Stimulated activated CD4-positive, alpha-beta T cell treated with anti-CD3 and anti-CD28 coated beads, Interleukin-1b, Interleukin-23, amount 100 ng/mL, for 1 hour (primary cell): ENCODE measurements at places on chromosomes 1 and 21.

DNA sequence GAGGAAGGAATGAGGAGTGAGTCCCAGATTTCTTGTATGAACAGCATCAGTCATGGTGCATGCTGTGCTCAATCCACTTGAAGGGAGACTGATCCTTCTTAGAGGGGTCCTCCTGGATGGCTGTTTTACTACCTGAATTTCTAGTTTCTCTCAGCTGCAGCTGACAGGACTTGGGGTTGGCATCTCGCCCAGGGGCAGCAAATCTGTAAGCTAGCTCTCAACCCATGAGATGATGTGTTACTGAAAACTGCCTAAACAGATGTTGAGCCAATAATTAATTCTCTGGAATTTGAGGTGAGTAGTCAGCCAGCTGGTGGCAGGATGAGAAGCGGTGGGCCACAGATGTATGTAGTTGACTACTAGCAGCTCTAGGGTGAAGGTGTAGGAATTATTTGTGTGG lies 19.6 kb downstream of the BACH1 start:
- no peak for DNase-seq

DNA sequence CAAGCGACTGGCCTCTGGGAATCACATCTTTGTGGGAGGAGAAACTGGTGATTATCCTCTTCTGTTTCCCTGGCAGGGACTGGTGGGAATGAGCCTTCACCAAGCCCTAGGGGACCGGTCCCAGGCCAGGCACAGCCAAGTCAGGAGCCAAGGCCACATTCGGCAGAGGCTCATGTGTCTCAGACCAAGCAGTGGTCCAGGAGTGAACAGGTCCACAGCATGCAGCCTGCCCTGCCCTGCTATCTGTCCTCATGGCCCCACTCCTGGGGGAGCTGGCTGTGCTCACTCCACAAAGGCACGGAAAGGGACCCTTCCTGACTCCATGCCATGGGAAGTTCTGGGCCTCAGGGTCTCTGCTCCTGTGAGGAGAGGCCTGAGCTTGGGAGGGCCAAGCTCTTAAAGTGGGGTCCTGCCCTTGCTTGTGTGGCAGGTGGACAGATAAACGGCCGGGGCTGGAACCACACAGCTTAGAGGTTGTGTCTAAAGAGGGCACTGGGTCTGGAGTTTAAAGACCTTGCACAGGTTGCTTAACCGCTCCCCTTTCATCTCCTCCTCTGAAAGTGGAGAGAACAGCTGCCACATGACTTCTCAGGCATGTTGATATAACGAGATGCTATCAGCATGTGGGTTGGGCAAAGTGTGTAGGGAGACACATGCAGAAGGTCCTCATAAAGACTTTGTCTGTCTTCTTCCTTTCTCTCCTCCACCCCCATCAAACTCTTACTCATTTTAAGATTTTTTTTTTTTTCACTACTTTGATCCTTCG lies 57.5 kb downstream of the CASQ2 start:
- DNase-seq = no peak

DNA sequence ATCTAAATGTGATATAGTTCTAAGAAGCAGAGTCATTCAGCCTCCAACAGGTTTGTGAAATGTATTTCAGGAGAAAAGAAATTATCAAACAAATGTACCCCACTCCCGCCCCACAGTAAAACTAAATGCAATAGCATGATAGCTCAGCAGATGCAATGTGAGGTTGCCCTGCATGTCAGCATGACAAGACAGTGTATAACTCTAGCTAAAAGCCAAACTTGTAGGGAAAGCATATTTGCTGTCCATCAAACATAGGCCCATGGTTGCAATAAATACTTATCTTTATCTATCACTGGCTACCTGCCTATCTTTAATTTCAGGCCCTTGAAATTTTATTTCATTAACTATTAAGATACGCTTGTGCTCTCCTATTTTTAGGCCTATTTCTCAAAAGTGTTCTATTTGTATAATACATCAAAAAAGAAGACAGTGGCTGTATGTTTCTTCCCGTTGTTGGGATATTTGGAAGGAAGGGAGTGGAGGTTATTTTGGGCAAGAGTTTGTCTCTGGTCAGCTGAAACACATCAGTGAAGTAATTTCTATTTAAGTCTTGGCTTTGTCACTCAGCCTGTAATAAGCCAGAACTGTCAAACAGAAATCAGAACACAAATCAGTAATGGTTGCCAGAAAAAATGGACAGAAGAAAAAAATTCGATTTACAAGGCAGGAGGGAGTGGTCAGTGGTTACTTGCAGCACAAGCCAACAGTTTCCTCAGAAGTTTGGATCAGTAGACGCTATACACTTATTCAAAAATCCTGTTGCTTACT lies 307.4 kb upstream of the ADGRL2 start:
- no peak for DNase-seq

DNA sequence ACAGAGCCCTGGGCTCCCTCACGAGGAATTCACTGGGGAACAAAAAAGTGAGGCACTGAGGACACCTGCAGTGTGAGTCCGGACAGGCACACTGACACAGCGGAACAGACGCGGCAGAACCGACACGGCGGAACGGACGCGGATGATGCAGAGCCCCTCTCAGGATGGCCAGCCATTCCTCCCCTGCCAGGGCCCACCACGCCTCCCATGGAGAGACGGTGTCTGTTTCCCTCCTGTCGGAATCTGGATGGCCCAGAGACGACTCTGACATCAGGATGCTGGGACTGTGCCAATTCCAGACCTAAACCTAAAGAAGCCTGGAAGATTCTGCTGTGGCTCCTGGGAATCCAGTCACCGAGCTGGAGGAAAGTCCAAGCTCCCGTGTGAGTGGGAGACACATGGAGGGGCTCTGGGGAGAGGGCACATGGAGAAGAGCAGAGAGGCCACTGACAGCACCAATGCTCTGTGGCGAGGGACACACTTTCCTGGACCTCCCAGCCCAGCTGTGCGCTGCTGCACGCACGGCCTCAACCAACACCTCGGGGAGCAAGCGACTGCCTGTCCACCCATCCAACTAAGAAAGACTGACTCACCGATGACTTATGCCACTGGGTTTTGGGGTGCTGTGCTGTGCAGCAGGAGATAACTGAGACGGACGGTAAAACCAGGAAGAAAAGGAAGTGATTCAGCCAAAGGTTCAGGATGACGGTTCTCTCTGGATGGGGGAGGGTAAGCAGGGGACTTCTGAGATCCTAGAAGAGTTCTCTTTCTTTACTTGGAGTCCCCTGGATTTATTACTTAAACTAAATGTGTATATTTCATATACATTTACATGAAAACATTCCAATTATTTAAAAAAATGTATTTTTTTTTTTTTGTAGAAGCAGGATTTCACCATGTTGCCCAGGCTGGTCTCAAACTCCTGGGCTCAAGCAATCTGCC lies 23.3 kb downstream of the ZBTB17 start:
- DNase-seq = no peak

GRCh38 chr1:28871631-28872401 lies 42.6 kb upstream of the EPB41 start:
- DNase-seq = no peak
